ENCODE measurements at places on chromosomes 1 and 21.

GRCh38 chr21:41164981-41165655 is 2.8 kb upstream of the BACE2 start:
- no peak for DNase-seq

DNA sequence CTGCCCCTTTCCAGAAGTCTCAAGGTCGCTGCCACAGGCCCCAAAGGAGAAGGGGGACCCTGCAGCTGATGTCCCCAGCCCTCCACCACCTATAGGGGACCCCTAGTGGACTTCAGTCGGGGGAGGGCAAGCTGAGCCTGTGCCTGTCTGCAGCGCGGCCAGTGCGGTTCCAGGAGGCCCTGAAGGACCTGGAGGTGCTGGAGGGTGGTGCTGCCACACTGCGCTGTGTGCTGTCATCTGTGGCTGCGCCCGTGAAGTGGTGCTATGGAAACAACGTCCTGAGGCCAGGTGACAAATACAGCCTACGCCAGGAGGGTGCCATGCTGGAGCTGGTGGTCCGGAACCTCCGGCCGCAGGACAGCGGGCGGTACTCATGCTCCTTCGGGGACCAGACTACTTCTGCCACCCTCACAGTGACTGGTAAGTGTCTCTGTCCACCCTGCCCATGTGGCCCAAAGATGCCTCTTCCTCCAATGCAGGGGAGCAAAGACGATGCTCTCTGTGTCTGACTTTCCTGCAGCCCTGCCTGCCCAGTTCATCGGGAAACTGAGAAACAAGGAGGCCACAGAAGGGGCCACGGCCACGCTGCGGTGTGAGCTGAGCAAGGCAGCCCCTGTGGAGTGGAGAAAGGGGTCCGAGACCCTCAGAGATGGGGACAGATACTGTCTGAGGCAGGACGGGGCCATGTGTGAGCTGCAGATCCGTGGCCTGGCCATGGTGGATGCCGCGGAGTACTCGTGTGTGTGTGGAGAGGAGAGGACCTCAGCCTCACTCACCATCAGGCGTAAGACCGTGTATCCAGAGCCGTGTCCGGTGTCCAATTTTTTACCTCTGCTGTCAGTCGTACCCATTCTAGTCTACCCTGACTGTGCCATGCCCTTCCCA is 79.9 kb downstream of the OBSCN start:
- DNase-seq = no peak

- DNase-seq = no peak
Measured at GRCh38 chr1:38258085-38258627, 211.6 kb upstream of the POU3F1 start.

DNA sequence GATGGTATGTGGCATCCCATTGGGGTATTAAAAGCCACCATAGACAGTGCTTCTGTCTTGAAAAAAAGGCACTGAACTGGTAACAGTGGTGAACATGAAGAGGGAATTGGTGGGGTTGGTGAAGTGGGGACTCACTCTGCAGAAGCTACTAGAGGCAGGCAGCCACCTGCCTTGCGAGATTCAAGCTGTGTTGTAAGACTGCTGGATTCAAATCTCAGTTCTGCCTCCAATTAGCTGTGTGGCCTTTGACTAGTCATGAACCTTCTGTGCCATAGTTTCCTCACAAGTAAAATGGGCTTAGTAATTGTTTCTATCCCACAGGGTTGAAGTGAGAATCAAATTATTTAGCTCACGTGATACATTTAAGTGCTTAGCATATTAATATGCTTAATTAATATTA is 16.6 kb upstream of the ELOA start:
- DNase-seq = no peak

GRCh38 chr1:70945251-70945650 is 102.4 kb downstream of the PTGER3 start:
- DNase-seq = no peak

DNA sequence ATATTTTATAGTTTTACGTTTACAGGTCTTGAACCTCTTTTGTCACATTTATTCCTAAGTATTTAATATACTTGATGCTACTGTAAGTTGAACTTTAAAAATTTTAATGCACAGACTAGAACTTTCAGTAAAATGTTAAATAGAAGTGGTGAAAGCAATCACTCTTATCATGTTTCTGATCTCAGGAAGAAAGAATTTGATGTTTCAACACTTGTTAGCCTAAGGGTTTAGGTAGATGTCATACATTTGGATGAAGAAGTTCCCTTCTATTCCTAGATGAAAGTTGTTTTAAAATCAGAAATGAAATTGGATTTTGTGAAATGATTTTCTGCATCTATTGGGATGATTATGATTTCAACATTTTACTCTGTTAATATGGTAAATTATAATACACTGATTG is 63.6 kb upstream of the TTLL7 start:
- DNase-seq = no peak

DNA sequence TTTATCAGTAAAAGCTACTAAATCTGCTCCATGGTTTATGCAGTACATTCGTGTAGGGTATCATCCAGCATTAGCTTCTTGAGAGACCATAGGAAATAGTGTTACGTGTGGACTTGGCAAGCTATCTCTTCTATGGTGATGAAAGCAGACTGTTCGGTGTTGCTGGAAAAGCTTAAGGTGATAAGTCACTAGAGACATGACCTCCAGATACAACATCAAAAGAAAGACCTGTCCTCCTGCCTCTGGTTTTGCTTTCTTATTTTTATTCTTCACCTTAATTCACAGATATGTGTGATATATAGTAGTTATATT is 53.5 kb upstream of the S1PR1 start:
- no peak for DNase-seq
